ENCODE measurements at places on chromosomes 5 and 9.

GRCh38 chr9:116566677-116567488 lies 120.2 kb upstream of the TRIM32 start:
- no peak for DNase-seq

DNA sequence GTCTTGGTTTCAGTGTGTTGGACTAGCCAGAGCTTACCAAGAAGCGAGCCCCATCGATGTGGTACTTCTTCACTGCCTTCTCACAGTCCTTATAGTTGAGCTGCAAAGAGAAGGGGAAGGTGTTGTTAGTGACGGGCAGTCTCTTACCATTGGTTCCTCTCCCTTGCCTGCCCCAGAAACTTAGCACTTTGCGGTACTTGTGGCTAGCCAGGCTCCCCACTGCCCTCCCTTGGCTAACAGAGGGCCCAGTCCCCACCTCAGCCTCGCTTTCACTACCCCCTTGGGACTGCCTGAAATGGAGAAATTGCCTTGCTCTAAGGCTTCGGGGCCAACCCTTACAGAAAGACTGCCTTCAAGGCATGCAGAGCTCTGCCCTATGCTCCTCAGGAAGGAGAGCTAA lies 4.3 kb downstream of the LCP2 start:
- peak; percentile 97 for DNase-seq

DNA sequence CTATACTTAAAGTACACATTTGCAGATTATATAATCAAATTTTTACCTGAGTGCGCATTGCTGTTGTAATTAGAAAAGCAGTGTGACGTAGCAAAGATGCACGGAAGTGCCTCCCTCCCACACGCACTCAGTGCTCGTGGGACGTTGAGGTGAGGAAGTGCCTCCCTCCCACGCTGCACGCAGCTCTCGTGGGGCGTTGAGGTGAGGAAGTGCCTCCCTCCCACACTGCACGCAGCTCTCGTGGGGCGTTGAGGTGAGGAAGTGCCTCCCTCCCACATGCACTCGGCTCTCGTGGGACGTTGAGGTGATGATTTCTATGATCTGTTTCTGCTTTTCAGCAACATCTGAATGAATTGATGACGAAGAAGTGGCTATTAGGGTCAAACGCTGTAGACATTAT lies 21.0 kb downstream of the EXOC3 start:
- no peak for DNase-seq

GRCh38 chr9:90894986-90895687 lies 93.5 kb downstream of the SYK start:
- DNase-seq: no peak

DNA sequence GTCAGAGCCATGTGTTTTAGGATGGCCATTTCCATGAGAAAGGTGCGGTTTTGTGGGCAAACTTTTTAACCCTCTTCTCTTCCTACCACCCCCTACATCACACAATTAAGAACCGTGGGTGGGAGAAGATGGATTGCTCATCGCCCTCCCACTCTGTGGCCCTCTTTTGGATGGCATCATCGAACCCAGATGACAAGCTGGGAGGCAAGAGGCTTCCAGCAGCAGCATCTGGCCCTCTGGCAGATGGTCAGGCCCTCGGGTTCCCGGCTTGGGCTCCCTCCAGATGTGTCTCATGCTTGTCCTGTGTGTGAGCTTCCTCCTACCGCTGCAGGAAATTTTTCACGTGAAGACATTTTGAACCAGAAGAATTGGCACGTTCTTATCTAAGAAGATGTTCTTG lies 199.9 kb downstream of the EBF1 start:
- no peak for DNase-seq

GRCh38 chr5:111552896-111553295 lies 40.6 kb upstream of the STARD4 start:
- DNase-seq: no peak

GRCh38 chr5:59516161-59516560 lies 377.4 kb downstream of the PDE4D start:
- DNase-seq: no peak

GRCh38 chr9:114158482-114159130 lies 3.3 kb downstream of the COL27A1 start:
- DNase-seq: no peak

GRCh38 chr5:87029951-87030350 lies 237.7 kb upstream of the RASA1 start:
- DNase-seq: no peak

GRCh38 chr9:87543251-87543650 lies 45.6 kb downstream of the DAPK1 start:
- no peak for DNase-seq

DNA sequence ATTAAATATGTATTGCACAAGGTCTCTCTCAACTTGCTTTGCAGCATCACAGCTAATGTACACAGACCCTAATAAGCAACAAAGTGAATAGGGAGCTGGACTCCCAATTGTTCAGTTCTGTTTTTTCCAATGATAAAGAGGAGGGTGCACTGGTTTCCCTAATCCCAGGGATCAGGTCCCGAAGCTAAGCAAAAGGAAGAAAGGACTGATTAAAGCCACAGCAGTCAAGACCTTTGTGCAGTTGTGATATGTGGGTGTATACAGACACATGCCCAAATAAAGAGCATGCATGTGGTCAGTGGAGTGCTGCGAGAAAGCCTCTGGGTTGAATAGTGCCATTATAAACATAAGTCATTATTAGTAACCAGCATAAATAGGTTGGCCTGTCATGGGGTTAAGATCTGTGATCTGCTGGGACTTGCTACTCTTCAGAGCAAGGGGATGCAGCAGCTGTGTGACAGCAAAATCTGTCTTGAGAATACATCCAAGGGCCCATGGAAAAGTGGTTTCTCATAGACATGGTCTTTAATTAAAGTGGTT lies 1863.1 kb upstream of the WWC1 start:
- DNase-seq: no peak

DNA sequence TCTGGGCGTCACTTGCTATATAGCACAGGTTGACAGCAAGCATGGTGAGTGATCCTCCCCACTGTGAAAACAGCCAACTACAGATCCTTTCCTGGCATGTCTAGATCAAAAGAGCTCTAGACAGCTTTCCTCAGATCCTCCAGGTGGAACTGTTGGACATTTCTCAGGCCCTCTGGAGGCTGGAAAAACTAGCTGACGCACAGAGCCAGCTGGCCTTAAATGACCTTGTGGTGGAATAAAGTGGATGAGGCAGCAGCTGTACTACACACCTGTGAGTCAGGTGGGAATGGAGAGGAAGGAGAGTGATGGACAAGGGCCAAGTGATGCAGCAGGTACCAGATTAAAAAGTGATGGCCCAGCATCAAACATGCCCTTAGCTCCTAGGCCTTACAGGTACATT lies 172.7 kb downstream of the TRIM32 start:
- no peak for DNase-seq

GRCh38 chr9:119298076-119298853 lies 71.0 kb downstream of the BRINP1 start:
- no peak for DNase-seq

DNA sequence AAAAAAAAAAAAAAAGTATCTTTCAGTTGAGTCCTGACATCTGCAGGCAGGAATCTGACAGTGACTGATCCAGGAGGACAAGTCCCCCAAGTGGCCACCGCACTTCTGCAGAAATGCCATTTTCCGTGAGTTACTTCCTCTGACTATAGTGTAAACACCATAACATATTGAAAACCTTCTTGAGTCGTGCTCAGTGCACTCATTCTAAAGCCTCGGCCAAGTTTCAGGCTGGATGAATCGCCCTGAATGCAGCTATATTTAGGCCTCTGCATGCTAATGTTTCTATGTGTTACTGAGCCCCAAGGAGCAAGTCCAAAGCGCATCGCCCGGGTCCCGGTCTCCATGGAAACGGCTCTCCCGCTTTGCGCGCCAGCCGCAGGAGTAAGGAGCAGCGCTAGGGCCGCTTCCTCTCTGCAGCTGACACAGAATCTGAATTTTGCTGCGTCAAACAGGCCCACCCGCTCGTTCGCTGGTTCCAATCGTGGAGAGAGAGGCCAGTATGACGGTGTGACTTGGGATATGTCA lies 335.4 kb downstream of the MSX2 start:
- DNase-seq: no peak

- DNase-seq: no peak
Observed at GRCh38 chr5:179530069-179530998, 20.0 kb upstream of the RUFY1 start.

GRCh38 chr5:163565931-163566608 lies 60.7 kb downstream of the MAT2B start:
- no peak for DNase-seq

- no peak for DNase-seq
Observed at GRCh38 chr9:98707166-98708102, 1.3 kb downstream of the GABBR2 start.

Data from GF-D8 (cell line).